GDM1 (cell line): ENCODE measurements at places on chromosomes 6 and 20.
A peak's percentile ranks its signal among the peaks of the same experiment; 100 is the strongest.

GRCh38 chr6:141472162-141472928 is 660.4 kb upstream of the GJE1 start:
- DNase-seq = no peak

DNA sequence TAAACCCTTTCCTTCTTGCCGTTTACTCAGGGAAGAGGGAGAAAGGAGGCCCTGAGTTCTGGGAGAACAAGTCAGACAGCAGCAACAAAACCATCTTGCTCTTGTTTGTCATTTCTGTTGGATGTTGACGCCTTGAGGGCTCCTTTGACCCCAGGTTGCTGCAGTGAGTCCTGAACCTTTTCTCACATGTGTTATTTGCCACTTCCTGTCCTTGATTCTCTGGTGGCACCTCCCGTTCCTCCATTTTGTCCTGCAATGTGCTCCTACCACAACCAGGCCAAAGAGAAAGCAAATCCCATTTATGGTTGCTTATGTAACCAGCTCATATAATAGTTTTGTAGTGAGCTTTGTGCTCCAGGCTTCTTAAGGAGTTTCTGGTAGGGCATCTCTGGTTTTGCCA is 66.6 kb upstream of the ADGRF4 start:
- no peak for DNase-seq

GRCh38 chr6:56356426-56356825 is 109.0 kb upstream of the COL21A1 start:
- no peak for DNase-seq

DNA sequence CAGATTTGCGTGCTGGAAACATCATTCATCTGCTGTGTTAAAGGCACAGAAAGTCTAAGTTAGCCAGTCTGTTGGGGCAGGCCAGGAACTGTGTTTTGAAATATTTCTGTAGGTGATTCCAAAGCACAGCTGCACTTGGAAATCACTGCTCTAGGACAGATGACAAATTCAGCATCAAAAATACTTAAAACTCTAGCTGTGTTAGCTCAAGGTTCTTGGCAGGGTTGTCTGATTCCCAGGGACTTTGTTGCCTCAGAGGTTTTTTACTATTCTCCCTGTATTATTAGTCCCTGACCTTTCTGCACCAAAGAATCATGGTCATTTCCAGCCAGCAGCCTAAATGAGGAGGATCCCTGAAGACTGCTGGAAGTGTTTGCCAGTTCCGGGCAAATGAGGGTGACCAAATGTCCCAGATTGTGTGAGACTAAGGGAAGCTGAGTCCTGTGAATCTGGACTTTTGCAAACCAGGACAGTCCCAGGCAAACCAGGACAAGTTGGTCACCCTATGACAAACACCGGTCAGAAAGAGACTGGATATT is 84.3 kb upstream of the TMEM30A start:
- no peak for DNase-seq

DNA sequence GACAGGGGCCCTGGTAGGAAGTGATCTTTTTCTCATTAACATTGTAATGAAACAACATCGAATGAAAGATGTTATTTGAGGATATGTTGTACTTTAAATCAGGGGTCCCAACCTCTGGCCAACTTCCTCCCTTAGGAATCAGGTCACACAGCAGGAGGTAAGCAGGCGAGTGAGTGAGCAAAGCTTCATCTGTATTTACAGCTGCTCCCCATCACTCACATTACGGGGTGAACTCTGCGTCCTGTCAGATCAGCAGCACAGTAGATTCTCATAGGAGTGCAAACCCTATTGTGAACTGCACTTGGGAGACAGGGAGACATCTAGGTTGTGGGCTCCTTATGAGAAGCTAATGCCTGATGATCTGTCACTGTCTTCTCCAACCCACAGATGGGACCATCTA is 19.9 kb downstream of the EPM2A start:
- no peak for DNase-seq

DNA sequence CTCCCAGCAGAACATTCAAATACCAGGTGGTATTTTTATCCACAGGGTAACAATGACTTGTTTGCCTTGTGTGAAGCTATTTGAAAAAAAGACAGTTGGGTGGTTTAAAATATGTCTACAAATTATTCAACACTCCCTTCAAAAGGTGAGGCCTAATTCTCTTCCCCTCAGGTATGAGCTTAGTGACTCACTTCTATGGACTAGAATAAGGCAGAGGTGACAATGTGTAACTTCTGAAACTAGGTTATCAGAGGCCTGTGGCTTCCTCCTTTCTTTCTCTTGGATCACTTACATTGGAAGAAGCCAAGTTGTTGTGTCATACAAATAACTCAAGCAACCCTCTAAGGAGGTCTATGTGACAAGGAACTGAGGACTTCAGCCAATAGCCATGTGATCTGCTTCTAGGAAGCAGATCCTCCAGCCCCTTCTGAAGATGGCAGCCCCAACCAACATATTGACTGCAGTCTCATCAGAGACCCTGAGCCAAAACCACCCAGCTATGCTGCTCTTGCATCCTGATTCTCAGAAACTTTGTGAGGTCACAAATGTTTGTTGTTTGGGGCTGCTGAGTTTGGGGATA is 102.6 kb downstream of the SNAP25 start:
- DNase-seq = no peak

GRCh38 chr6:150395388-150396009 is 26.7 kb downstream of the IYD start:
- DNase-seq = peak; percentile 33

DNA sequence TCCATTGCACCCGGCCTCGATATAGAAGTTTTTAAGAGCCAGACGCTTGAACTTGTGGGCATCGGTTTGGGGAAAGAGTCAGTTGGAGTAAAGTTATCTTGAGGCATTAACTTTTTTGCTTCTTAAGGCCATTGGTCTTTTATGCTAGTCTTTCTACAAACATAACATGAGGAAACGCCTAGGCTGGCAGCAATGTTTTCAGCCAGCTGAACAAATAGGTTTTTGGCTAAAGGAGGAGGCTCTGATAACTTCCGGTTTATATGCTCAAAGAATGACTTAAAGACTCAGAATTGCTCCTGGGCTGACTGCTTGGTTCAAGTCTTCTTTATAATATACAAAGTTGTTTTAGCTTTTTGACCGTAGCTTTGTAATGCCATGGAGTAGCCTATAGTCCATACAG is 46.2 kb downstream of the HLA-C start:
- DNase-seq = no peak

DNA sequence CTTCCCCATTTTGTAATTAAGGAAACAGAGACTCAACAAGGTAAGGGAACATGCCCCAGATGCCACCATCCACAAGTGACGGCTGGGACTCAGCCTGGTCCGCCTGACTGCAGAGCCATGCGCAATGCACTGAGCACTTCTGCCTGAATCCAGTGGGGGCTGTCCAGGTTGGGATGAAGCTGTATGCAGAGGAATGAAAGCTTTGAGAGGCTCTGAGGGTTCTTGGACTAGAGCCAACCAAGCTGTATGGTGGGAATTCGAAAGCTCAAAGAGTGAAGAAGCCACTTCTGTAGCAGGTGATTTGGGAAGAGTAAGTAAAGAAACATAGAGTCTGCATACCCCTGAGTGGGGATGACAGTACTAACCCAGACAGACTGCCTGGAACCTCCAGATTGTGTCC is 127.6 kb upstream of the AKAP12 start:
- no peak for DNase-seq

DNA sequence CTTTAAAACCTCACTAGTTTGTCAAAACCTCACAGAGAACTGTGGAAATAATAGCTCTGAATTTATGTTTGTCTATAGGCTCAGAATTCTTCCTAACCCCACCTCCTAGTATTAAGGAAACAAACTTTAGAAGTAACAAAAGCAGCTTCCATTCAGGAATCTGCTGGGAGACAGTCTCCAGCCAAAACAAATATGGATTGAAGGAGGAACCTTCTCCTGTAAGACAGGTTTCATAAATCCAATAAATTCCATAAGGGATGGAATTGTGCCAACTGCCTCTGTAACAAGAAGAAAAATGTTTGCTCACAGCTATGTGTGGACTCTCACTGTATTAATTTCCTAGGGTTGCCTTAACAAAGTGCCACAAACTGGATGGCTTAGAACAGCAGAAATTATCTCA is 7.5 kb downstream of the SYCP2 start:
- no peak for DNase-seq

GRCh38 chr6:130176378-130176777 is 46.4 kb downstream of the SAMD3 start:
- no peak for DNase-seq

DNA sequence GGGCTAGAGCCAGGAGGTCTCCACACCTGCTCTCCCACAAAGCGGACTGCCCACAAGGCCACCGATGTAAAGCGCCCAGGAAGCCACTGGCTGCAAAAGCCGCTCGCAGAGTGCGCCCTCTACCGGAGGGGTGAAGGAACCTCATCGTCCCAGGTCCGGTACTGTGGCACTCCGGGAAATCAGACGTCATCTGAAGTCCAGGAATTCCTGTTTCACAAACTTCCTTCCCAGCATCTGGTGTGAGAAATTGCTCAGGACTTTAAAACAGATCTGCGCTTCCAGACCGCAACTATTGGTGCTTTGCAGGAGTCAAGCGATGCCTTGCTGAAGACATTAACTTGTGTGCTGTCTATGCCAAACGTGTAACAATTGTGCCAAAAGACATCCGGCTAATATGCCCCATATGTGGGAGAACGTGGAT is 115.1 kb upstream of the ARID1B start:
- no peak for DNase-seq

- no peak for DNase-seq
Measured at GRCh38 chr6:134437376-134437775, 119.5 kb upstream of the SGK1 start.

DNA sequence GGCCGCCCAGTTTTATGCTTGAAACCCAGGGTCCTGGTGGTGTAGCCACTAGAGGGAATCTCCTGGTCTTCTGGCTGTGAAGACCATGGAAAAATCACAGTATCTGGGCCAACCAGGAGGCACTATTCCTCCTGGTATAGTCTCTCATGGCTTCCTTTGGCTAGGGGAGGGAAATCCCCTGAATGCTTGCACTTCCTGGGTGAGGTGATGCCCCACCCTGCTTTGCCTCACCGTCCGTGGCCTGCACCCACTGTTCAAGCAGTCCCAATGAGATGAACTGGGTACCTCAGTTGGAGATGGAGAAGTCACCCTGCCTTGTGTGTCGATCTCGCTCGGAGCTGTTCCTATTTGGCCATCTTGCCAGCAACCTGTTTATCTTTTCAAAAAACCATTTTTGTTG is 10.1 kb upstream of the ZNF337 start:
- no peak for DNase-seq

DNA sequence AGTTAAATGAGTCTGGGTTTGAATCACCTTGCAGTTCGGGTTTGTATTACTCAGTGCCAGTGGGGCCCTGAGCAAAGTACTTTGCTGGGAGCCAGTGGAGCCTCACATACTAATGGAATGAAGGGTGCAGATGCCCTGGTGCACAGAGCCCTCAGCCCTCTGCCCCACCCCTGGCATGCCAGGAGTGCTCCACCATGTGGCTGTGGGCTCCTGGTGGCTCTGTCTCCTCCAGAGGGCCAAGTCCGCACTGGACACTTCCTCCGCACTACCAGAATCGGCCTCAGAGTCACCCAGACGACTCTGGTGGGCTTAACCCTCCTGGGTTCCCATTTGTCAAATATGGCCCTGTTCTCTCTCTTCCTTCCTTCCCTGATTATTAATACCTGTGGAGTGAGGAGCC is 94.0 kb downstream of the STK35 start:
- no peak for DNase-seq

- no peak for DNase-seq
Measured at GRCh38 chr20:50092436-50092835, 20.5 kb downstream of the UBE2V1 start.

GRCh38 chr20:3165473-3166337 is 6.0 kb upstream of the FASTKD5 start:
- DNase-seq = no peak

DNA sequence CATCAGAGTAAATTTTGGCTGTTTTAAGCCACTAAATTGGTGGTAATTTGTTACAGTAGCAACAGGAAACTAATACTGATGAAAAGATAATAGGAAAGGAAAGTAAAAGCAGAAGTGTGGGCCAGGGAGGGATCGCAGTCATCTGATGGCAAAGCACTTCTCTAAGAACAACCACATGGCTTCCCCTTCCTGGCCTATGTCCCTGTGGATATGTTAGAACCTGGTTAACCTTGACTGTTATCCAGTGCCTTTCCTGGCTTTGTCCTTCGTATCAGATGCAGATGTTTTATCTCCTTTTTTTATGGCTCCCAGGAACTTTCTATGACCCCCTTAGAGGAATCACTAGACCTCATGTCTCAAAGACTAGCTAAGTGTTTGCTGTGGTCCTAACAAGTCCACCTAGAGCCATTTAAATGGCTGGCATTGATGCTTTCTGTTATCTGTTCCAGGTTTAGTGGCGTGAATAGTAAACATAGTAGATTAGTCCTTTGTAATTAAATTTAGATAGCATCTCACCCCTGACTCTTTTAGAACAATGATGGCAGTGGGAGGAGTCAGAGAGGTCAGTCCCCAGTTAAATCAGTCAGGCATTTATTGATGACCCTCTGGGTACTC is 79.2 kb upstream of the PHACTR2 start:
- DNase-seq = peak; percentile 46

DNA sequence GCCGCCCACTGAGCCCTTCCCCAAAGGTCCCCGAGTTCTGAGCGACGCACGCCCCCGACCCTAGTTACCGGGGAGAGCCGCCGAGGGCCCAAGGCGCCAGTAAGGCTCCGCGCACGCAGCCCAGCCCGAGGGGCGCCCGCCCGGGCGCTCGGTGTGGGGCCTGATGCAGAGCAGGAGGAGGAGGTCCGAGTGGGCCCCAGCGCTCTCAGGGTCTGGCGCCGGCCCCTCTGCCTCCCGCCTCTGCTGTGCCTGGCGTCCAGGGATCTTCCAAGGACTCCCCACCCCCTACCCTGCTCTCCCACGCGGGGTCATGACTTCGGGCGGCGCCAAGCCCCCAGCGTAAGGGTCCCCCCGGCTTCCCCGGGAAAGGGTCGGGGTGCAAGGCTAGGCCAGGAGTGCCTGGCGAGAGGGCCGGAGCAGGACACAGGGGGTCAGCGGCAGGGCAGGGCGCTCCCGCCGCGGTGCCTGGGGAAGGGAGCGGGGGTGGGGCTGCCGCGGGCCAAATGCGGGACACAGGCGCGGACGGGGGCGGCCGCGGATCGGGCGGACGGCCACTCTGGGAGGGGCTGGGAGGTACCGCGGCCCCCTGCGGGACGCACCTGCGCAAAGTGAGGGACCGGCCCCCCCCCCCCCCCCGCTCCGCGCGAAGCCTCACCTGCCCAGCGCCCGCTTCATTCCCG is 637 bp downstream of the ABHD12 start:
- no peak for DNase-seq

- DNase-seq = no peak
Measured at GRCh38 chr6:99344289-99344688, 5.2 kb downstream of the FAXC start.

DNA sequence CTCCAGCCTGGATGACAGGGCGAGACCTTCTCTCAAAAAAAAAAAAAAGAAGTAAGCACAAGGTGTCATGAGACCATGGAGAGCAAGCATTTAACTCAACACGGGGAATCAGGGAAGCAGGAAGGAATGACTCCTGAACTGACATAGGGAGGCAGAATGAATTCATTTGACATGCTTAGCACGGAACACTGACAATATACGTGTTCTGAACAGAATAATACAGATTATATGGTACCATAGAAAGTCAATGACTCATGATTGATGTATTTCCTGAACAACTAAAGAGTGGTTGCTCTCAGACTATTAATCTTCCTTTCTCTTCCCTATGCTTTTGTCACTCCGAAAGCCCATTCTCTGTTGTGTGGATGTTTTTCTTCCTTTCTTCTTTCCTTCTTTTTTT is 20.7 kb upstream of the ASIP start:
- no peak for DNase-seq
